IMR-90 (cell line): ENCODE measurements at places on chromosomes 1 and 21. TPM values are rescaled to one million over a fixed set of nuclear protein-coding genes. Genes with fewer than 3 reads are reported as not detected.

The DPT gene
- not detected in 2 replicates for polyA plus RNA-seq

DNA sequence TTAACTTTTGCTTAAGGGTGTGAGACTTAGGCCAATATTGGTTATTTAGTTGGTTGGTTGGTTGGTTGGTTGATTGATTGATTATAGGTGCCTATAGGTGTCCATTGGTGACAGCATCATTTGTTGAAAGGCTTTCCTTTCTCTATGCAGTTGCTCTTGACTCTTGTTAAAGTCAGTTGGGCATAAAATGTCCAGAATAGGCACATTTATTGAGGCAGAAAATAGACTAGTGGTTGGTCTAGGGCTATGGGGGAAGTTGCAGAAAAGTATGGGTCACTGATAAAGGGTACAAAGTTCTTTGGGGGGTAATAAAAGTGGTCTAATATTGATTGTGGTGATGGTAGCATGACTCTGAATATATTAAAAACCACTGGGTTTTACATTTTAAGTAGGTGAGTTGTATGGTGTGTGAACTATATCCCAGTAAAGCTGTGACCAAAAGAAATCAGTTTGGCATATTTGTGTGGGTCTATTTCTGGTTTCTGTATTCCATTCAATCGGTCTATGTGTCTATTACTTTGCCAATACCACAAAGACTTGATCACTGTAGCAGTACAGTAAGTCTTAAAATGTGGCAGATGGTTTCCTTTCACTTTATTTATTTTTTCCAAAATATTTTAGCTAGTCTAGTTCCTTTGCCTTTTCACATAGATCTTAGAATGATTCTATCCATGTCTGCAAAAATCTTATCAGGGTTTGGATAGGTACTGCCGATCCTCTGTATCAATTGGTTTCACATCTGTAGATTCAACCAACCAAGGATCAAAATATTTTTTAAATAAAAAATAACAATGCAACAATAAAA, 63.0 kb downstream of the ATP1A1 start:
- H3K27me3 ChIP-seq = peaks cover 4% of the 10 kb centered on the region; the same call in 1 of the 2 replicates
- peaks cover 3% of the 10 kb centered on the region; the same call in 1 of the 2 replicates for H3K4me1 ChIP-seq
- DNase-seq = no peak
- no peak overlapping the region for H3K4me3 ChIP-seq
- H3K27ac ChIP-seq = no peak overlapping the region

DNA sequence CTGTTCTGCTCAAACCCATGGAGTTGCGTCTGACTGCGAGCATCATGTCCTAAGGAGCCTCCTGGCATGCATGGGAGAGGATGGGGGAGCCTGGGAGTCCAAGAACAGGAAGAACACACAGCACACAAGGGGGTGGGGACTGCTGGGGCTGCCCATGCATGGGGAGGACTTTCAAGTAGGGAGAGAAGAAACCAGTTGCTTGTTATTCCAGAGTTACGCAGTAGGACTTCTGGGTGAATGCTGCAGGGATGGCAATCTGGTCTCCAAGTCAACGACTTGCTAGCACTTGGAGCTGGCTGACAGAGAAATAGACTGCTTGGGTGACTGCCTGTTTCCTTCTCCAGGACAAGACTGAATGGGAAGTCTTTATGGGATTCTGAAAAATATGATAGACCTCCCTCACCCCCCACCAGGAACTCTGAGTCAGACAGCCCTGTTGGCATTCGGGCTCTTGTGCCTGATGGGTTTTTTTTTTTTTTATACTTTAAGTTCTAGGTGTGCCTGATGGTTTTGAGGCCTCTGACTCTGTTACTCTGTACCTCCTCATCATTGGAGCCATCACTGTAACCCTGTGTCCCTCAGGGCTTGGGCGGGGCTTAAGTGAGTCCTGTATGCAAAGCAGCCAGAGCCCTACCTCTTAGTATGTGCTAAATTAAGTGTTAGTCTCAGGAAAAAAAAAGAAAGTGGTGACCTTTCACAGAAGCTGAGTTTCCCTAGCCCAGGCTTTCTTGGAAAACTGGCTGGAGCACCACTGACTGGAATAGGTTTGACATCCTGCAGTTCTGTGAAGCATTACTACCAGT, 30.3 kb downstream of the MAP3K21 start:
- H3K27me3 ChIP-seq = peaks cover 3% of the 10 kb centered on the region; the same call in 1 of the 2 replicates
- no peak overlapping the region for H3K27ac ChIP-seq
- H3K4me3 ChIP-seq = no peak overlapping the region
- DNase-seq = no peak
- H3K4me1 ChIP-seq = no peaks in the 10 kb centered on the region
- no peaks in the 10 kb centered on the region for H3K36me3 ChIP-seq

DNA sequence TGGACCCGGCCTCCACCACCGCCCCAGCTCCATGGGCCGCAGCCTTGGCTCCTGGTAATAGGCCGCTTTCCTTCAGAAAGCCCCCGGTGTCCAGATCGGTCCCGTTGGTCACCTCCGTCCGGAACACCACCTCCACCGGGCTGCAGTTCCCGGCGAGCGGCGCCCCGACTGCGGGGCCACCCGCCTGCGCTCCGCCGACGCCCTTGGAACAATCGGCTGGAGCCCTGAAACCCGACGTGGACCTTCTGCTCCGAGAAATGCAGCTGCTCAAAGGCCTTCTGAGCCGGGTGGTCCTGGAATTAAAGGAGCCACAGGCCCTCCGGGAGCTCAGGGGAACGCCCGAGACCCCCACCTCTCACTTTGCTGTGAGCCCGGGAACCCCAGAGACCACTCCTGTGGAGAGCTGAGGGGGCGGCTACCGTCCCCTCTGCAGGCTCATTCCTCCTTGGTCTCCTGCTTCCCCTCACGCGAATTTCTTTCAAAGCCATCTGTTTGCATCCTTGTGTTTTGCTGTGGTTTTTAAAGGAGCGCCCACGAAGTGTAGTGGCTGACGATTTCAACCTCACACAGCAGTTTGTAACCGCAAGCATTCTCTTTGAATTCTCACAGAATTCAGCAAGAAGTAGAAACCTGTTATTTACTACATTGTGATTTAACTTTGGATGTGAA, 6.0 kb downstream of the FCRLB start:
- H3K4me1 ChIP-seq = peaks cover 3% of the 10 kb centered on the region; the same call in 1 of the 2 replicates
- DNase-seq = peak; percentile 84
- peak overlapping the region; percentile 82 for H3K27ac ChIP-seq

- H3K27ac ChIP-seq = no peak within 1 kb of the TSS
- no peak within 1 kb of the TSS for H3K4me3 ChIP-seq
- H3K27me3 ChIP-seq = peaks cover 2% of the 10 kb centered on the region; the same call in 1 of the 2 replicates
- no peaks in the 10 kb centered on the region for H3K4me1 ChIP-seq
Measured at GRCh38 chr1:169733924-169734323, at the start of gene SELE. Gene SELE (minus strand): TSS chr1:169734079. CDS start chr1:169733612, 467 bp downstream.

DNA sequence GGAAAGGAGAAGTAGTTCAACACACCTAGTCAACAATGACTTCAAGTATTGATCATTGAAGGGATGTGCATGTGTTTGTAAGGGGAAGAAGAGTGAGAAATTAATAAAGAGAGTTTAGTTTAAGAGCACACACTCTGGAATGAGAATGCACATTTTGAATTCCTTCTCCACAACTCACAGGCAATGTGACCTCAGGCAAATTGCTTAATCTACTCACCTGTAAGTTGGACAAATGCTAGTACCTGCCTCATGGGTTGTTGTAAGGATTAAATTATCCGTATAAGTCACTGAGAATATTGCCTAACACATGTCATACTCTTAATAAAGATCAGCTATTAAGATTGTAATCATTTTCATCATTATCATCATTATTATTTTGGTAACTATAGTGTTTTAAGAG, 204.0 kb upstream of the NFIA start:
- no peaks in the 10 kb centered on the region for H3K4me1 ChIP-seq
- no peak overlapping the region for H3K4me3 ChIP-seq
- H3K36me3 ChIP-seq = no peaks in the 10 kb centered on the region
